T-helper 22 cell (primary cell): ENCODE measurements at places on chromosomes 5 and 9.

GRCh38 chr5:103452089-103452488 lies 110.5 kb downstream of the NUDT12 start:
- no peak for DNase-seq

GRCh38 chr9:93669116-93669957 lies 93.0 kb downstream of the PHF2 start:
- DNase-seq = no peak

- no peak for DNase-seq
Observed at GRCh38 chr5:90985341-90985740, 397.8 kb downstream of the ARRDC3 start.

- DNase-seq = no peak
Observed at GRCh38 chr5:33153831-33154230, 286.9 kb upstream of the TARS1 start.

DNA sequence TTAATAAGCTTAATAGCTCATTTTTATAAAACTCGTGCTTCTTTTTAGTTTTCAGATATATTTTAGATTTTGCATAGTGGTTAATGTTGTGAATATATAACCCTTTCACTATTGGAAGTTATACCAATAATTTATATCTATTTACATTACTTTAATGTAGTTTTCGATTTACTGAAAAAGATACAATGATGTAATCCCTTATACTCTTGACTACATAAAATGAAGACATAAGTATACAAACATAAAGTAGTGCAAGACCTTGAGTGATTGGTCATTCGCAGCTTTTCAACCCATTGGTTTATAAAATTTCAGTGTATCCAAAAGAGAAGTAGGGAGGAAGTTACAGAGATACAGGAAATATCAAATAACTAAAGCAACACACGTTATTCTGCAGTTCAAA lies 84.3 kb upstream of the GRHPR start:
- DNase-seq = no peak

GRCh38 chr5:104299998-104300706 lies 737.6 kb upstream of the NUDT12 start:
- no peak for DNase-seq

GRCh38 chr5:78221964-78222451 lies 72.5 kb downstream of the AP3B1 start:
- no peak for DNase-seq

- peak; percentile 75 for DNase-seq
Observed at GRCh38 chr9:133135146-133135745, 14.2 kb upstream of the RALGDS start.

DNA sequence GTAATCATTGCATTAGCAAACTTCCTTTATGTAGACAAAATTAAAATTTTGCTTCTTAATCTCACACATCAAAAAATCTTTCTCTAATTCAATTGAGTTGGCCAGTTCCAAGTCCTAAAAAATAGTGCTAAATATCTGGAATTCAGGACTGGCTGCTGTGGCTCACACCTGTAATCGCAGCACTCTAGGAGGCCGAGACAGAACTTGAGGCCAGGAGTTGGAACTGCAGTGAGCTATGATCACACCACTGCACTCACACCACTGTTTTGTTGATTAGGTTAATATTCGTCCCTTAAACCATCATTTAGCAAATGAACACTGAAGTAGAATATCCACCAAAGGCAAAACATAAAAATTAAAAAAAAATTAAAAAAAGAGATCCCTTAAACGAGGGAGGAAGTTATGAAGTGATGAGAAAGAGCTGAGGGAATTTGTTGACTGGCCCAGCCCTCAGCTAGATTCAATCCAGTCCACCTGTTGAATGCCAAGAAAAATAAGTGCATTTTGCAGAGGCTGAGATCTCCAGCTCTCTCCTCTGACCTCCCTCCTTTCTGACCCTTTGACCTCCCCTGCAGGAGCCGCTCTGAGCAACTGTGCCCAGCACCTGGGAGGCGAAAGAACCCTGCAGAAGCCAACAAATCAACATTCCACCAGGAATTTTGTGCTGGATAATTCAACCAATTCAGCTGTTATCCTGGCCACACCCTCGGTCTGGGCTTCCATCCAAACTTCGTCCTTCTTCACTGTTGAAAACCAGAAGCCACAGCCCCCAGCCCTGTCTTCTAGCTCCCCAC lies 96.8 kb downstream of the OR2K2 start:
- DNase-seq = no peak

DNA sequence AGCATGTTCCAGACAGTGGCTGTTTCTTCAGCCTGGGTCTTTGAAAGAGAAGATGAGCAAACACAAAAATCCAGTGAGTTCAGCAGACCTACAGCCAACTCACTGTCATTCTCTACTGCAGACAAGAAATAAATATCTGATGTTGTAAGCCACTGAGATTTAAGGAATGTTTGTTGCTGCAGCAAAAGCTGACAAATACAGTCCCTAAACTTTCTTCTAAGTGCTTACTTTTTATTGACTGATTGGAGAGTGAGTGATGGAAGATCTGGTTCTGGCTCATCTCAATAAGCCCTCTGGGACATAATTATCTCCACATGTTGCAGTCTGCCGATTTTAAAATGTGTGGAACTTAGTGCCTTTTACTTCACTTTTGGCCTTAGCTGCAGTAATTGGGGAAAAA lies 69.9 kb upstream of the LMNB1 start:
- DNase-seq = no peak
